ENCODE measurements at places on chromosomes 7 and 10.

DNA sequence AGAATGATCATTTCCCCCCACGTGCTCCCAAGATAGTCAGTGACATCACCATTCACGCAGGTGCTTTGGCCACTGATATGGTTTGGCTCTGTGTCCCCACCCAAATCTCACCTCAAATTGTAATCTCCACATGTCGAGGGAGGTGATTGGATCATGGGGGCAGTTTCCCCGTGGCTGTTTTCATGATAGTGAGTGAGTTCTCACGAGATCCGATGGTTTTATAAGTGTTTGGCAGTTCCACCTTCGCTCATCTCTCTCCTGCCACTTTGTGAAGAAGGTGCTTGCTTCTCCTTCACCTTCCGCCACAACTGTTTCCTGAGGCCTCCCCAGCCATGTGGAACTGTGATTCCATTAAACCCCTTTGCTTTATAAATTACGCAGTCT is 205.4 kb upstream of the SH2B2 start:
- DNase-seq = no peak

- no peak for DNase-seq
These were observed 49.8 kb upstream of the PDSS1 start for GRCh38 chr10:26647602-26648244.

DNA sequence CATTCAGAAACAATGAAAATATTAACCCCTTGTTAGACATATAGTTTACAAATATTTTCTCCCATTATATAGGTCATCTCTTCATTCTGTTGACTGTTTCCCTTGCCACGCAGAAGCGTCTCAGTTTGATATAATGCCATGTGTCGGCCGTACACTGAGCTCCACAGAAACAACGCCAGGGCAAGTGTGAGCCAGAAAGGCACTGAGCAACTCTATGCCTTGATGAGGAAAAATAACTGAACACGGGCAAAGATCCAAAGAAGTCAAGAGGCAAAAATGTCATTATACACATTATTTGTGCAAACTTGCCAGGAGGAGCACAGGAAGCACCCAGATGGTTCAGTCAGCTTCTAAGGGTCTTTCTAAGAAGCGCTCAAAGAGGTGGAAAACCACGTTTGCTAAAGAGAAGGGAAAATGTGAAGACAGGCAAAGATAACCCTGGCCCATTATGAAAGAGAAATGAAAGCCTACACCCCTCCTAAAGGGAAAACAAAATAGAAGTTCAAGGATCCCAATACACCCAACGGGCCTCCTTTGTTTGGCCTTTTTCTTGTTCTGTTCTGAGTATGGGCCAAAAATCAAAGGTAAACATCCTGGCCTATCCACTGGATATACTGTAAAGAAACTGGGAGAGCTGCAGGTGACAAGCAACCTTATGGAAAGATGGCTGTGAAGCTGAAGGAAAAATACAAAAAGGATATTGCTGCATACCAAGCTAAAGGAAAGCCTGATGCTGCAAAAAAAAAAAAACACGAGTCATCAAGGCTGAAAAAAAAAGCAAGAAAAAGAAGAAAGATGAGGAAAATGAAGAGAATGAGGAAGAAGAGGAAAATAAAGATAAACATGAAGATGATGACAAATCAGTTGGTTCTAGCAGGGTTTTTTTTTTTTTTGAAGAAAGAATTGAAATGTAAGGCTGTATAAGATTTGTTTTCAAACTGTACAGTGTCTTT is 15.5 kb downstream of the ARHGAP12 start:
- peak; percentile 29 for DNase-seq

- no peak for DNase-seq
These were observed 228.8 kb upstream of the KIAA1217 start for GRCh38 chr10:23980094-23980493.

- no peak for DNase-seq
These were observed 20.7 kb upstream of the PRF1 start for GRCh38 chr10:70622981-70623844.

DNA sequence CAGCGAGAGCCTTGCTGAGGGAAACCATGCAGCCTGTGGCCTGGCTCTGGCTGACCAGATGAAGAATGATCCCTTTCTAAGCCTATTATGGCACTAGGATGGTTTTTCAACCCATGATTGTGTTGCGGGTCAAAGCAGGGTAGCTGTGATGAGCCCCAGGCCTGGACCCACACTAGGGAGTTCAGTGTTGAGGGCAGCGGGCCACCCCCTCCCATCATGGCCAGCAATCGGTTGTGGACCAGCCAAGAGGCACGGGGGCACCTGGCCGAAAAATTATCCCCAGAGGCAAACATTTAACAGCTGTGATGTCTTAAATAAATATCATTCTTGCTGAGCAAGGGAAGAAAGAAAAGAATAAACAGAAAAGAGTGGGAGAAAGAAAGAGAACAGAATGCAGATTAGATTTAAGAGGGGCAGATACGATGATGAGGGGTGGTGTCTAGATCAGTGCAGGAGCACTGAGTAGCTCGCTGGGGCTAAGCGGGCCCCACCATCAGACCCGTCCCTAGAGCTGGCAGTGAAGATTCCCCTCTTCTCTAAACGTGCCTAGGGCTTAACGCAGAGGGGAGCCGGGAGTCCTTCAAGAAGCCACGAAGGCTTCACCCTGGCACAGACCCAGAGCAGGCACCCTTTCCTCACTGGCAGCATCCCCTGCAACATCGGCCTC is 82.7 kb downstream of the SLC37A3 start:
- no peak for DNase-seq

- DNase-seq = no peak
These were observed 168.3 kb downstream of the VTI1A start for GRCh38 chr10:112615269-112615668.

GRCh38 chr10:83522456-83522855 is 616.9 kb upstream of the GHITM start:
- DNase-seq = no peak

GRCh38 chr10:110059925-110060324 is 52.1 kb downstream of the ADD3 start:
- DNase-seq = no peak

GRCh38 chr10:112741830-112742402 is 208.1 kb upstream of the TCF7L2 start:
- peak; percentile 61 for DNase-seq

- no peak for DNase-seq
These were observed 486 bp upstream of the LHFPL3 start for GRCh38 chr7:104327938-104328295.

GRCh38 chr10:80322711-80323110 is 33.3 kb upstream of the MAT1A start:
- no peak for DNase-seq

GRCh38 chr7:137850571-137850970 is 3.8 kb upstream of the DGKI start:
- DNase-seq = no peak
